Nucleus accumbens (tissue), 56 donors: ENCODE measurements at places on chromosomes 1 and 21.

DNA sequence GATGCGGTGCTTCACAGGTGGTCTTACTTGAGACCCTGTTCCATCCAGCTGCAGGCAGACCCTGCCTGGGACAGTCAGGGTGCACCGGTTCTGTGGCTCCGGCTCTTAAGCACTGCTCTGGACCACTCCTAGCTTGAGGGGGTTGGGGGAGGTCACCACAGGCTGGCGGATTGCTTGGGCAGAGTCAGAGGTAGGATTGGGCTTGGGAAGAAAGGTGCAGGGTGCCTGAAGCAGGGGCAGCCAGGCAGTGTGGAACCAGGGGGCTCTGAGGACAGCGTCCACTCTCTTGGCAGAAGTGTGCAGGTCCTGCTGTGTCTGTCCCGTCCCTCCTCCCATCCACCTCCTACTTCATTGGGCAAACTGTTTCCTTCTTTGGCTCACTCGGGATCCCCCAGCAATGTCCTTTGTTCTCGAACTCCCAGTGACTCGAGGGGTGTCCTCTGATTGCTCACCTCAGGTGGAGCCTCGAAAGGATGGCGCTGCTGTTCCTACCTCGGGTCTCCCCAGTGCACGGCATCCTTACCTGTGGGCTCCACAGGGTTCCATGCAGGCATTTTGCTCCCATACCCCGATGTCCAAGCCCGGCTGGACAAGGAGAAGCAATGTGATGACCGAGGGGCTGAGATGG, 1.7 kb downstream of the PDXK start:
- no peak for DNase-seq

DNA sequence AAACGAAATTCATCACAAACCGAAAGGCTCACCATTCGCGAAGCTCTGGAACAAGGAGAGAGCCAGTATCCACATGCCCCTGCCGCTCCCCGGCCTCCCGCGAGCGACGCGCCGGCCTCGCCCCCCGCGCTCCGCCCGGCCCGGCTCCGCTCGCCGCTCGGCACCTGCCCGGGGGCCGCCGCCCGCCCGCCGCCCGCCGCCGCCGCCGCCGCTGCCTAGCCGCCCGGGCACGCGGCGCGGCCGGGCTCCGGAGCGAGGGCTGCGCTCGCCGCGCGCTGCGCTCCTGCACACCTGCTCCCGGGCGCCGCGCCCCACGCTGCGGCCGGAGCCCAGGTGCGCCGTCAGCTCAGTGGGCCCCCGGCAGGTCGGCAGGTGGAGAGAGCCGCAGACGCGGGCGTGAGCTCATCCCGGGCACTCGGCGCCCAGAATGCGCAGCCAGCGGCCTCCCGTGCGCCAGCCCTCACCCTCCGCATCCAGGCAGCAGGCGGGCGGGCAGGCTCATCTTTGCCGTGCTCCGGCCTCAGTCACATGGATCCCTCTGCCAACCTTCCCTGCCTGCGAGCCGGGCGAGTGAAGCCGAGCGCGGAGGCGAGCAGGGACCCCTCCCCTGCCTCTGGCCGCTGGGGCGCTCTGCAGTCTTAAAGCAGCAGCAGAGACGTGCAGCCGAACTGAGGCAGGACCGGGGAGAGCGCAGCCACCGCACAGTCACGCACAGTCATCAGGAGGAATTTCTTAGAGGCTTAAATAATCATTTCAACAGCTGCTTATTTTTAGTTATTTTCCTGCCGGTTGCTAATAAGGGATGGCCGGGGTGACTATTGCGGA, at the start of gene DSCAM:
Gene DSCAM, minus strand, starts transcription at position 572 of the 825 bp plus-strand sequence. Its CDS starts 497 bp downstream, at position 75.
- DNase-seq: peak; percentile 52

- DNase-seq: no peak
These were observed 17.9 kb upstream of the ATP6V1G3 start for GRCh38 chr1:198558402-198558801.

- DNase-seq: no peak
These were observed 22.0 kb upstream of the BLACAT1 start for GRCh38 chr1:205477759-205478247.

GRCh38 chr1:4404854-4405590, 249.4 kb upstream of the AJAP1 start:
- DNase-seq: no peak

DNA sequence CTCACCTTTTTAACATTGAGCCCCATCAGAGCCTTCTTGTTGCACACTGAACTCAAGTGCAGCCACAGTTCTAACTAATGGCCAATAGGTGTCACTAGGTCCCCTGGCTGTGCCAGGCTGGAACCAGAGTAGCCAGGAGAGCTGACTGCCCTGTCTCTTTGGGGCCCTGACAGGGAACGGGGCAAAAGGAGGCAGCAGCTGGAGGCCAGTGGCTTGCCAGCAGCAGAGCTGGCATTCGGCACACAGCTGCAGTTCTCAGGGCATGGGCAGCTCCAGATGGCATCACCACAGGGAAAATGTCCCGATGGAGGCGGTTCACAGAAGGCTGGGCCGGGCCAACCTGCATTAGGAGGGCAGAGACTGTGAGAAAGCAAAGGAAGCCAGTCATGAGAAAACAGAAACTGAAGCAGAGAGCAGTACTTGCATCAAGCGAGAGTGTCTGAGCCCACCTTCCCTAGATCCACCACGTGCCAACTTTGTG, 188.6 kb downstream of the FCRL5 start:
- no peak for DNase-seq

DNA sequence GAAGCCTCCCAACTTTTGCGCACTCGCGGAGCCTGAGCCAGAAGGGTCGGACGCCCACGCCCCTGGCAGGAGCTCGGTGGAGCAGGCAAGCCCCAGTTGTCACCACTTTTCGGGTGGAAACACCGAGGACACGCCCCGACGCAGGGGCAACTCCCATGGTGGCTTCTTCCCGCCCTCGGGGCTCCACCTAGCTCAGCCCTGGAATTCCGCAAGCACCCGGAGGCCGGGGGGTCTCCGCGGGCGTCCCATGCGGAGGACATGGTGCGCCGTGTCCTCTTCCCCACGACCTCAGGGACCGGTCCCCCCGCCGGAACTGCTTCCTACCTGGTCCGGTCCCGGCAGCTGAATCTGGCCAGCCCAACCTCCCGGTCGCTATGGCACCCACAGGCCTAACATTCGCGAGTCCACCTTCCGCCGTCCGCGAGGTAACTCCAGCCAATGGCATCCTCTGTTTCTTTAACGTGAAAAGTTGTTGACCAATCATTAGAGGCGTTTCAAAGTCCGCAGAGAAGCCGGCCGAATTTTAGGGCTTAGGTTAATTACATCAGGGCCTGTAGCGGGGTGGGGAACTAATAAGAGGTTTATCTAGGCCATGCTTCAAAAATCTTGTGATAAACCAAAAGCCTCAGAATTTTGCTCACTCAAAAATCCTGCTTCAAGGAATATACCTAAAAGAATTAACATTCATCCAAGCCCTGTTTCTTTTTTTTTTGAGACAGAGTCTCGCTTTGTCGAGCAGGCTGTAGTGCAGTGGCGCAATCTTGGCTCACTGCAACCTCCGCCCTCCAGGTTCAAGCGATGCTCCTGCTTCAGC, at the start of gene STPG1:
Gene STPG1, minus strand, starts transcription at position 433 of the 814 bp plus-strand sequence. CDS start 12,394 bp downstream, outside the sequence.
- DNase-seq: peak; percentile 65

DNA sequence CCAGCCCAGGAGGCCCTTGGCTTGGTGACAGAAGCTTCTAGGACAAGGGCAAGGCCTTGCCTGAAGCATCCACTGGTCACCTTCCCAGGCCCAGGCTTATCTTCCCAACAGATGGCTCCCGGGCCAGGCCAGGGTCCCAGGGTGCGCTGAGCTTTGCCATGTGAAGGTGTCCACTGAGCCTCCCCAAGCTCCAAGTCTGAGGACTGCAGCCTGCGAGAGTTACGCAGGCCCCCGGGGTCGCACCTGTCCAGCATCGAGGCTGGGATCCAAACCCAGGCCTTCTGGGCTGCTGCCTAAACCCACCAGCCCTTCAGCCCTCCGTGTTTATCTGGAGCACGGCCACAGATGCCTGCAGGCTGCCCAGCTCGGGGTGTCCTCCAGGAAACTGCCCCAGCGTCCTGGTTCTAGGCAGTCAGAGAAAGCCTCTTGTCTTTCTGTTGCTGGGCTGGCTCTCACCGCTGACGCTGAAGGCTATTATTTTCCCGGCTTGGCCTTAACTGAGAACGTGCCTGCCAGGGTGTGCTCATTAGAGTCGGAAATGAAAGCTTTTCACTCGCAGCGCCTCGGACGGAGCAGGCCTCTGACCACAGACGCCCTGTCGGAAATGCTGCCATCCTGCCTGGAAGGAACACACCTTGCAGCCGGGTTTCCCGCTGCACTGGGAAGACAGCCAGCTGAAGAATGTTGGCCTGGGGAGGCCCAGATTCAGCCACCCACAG, 71.4 kb downstream of the MEGF6 start:
- DNase-seq: no peak

DNA sequence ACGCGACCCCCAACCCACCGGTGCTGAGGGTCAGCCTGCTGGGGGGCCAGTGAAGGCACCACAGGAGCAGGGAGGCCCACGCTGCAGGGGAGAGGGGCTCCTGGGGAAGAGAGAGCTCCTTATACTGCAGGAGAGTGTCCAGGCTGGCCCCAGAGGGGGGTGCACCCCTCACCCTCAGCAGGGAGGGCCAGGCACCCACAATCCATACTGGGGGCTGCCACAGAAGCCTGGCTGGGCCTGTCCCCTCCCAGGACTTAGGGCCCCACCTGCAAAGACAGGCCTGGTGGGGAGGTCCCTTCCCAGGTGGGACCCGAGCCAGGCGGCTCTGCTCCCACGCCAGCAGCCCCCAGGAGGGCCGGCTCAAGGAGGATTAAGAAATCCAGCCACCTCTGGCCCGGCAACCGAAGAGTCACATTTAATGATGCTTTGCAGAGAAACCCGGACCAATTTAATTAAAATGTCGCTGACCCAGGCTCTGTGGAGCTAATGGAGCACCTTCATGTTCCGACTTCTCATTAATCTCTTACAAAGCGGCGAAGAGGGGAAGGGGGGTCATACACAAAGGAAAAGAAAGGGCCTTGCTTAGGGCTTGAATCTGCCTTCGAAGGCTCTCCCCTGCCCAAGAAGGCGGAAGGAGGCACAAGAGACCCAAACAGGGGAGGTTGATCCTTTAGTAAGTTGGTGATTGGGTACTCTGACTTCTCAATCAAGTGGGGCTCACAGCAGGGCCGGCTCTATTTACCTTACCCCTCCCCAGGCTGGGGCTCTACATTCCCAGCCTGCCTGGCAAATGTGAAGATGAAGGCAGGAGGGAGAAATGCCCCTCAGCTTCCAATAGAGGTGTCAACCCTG, 25.0 kb downstream of the WNT9A start:
- DNase-seq: no peak

DNA sequence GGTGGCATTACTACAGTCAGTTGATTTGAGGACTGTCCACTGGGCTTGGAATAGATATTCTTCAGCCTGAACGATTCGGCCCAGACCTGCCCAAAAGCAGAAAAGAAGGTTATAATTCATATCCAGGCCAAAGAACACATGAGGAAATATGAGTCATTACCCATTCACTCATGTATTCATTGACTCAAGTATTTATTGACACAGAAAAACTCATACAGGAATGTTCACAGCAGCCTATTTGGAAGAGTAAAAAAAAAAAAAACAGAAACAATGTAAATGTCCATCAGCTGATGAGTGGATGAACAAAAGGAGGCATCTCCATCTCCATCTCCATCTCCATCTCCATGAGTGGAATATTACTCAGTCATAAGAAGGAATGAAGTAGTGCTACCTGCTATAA, 15.9 kb downstream of the ZMYND12 start:
- DNase-seq: no peak

DNA sequence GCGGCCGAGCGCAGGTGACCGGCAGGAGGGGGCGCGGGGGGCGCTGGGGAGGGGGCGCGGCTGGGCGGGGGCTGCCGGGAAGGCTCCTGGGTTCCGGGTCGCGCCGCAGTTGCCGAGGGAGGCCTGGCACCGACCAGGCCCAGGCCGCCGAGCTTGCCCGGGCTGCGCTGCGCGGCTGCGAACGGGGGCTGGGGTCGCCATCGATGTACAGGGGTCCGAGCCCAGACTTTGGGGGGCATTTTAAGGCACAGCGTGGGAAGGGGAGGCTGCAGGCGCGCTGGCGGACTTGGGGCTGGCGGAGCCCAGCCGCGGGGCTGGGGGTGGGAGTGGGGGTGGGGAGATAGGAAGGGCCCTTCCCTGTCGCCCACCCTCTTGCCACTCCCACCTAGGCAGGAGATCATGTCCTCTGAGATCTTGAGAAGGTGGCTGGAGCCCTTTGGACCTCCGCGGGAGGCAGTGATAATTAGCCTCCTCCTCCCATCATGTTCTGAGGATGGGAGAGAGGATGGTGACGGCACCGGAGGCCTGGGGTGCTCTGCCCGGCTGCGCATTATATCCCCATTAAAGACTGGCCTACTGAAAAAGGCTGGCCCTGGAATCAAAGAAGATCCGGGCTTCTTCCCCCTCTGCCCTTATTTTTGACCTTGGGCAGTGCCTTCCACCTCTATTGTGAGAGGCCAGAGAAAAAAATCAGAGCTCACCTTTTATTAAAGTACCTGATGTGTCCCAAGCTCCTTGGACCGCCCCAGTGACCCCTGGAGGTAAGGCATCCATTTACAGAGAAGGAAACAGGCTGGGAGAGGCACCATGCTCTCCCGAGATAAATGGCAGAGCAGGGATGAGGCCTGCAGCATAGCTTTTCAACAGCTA, 497 bp downstream of the FBXO44 start:
- DNase-seq: no peak

DNA sequence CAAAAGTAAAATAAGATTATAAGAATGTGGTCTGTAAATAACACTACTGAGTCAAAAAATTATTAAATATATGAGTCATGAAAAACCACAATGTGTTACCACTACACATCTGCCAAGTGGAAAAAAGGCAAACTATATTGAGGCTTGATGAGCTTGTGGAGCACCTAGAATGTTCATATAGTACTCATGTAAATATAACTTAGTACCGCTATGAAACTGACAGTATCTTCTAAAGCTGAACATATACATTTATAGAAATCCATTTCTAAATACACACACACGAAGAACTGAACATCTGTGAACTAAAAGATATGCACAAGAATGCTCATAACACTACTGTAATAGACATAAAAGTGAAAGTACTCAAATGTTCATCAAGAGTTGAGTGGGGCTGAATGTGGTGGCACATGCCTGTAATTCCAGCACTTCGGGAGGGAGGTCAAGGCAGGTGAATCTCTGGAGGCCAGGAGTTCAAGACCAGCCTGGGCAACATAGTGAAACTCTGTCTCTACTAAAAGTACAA, 18.5 kb upstream of the GBP3 start:
- no peak for DNase-seq

DNA sequence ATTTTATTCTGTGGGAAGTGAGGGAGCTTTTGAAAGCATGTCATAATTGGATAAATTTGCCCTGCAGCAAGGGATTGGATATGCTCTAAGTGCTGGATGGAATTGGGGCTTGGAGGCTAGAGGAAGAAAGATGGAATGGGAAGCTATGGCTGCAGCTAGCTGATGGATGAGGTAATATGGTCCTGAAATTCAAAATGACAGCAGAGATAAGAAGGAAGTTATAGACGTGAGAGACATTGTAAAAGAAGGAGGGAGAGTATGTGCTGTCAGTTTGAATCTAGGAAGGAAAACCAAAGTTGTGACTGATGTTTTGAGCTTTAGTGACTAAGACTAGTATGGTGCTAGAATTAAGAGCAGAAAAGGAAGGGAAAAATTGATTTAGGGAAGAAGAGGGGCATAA, 299.9 kb upstream of the SPAG17 start:
- DNase-seq: no peak

- no peak for DNase-seq
These were observed 63.9 kb downstream of the INAVA start for GRCh38 chr1:200958597-200958996.
